Left renal pelvis (tissue), 4 donors: ENCODE measurements at places on chromosomes 5 and 9. TPM values are rescaled to one million over a fixed set of nuclear protein-coding genes. Genes with fewer than 3 reads are reported as not detected.
A peak's percentile ranks its signal among the peaks of the same experiment; 100 is the strongest.

- no peak for DNase-seq
Observed at GRCh38 chr5:115377468-115378217, 81.2 kb upstream of the CCDC112 start.

GRCh38 chr9:28073270-28073669, 500.0 kb upstream of the C9orf72 start:
- peak; percentile 51 for DNase-seq

The SPATA31C1 gene
- polyA plus RNA-seq: 0.41 TPM

GRCh38 chr9:71514344-71514975, 253.9 kb downstream of the CEMIP2 start:
- DNase-seq: no peak

GRCh38 chr5:55633574-55634208, 78.4 kb downstream of the SLC38A9 start:
- no peak for DNase-seq

DNA sequence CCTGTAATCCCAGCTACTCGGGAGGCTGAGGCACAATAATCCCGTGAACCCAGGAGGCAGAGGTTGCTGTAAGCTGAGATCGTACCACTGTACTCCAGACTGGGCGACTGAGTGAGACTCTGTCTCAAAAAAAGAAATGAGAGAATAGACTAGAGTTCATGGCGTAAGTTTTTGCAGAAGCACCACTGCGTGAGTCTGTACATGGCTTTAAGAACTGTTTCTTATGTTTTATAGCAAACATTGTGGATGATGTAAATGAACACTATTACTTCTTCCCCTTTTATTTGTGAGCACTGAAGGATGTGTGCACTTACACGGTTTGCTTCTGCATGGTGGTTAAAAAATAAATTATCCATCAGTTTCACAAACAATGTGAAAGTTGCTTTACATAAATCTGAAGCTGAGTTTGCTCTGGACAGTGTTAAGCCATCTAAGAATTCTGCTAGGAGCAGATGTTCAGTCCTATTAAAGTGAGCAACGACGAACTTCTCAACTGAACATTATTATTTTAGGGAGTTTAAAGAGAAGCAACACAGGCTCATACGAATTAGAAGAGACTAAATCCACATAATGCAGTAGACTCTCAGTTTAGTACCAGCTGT, 52.5 kb downstream of the ZFAND5 start:
- DNase-seq: no peak

GRCh38 chr9:35108461-35108860, 5.5 kb upstream of the STOML2 start:
- DNase-seq: no peak

DNA sequence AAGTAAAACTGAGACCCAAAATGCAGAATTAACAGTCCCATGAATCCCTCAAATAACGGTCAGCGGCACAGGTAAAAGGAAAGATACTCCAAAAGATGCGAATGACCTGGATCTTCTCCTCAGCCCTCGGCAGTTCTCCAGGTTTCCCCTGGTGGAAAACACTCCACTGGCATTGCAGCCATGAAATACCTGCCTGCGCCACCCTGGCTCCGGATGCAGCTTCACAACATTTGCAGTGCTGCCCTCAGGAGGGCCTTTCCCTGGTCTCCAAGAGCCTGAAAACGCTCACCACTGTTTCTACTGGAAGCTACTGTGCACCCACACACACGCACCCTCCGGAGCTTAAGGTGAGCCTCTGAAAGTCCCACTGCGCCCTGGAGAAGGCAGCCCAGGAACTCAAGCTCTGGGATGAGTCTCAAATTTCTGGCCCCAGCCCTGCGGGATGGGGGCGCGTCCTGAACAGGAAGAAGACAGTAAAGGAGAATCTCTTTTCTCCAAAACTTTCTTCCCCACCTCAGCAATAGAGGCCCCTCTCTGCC, 612 bp downstream of the UGT3A2 start:
- DNase-seq: no peak
